ENCODE measurements at places on chromosomes 2 and 18.

- no peak for DNase-seq
These were observed 905.1 kb upstream of the NXPH2 start for GRCh38 chr2:139685090-139685983.

GRCh38 chr2:223032187-223033142 lies 19.5 kb upstream of the KCNE4 start:
- no peak for DNase-seq

- DNase-seq = no peak
These were observed 194.2 kb downstream of the TXNL1 start for GRCh38 chr18:56444201-56444600.

- DNase-seq = no peak
These were observed 29.8 kb upstream of the ARMC9 start for GRCh38 chr2:231168460-231169139.

DNA sequence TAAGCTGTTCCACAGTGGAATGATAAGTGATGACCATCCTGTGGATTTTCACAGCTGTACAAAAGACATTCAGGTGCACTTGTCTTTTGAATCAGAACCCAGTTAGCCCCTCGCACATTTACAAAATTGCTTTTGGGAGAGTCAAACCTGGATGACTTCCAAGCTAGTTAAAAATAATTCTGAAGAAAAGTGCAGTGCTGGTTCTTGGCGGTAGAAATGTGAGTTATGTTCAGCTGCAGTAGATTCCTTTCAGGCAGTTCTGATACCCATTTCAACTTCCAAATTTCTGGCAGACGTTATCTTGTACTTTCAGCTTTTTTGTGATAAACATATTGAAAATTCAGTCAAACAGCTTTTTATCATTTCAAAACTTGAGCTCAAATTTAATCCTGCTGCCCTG lies 324.7 kb downstream of the NRXN1 start:
- DNase-seq = no peak

- DNase-seq = no peak
These were observed at the start of gene MLPH for GRCh38 chr2:237486819-237487448. Gene MLPH, plus strand, starts transcription at chr2:237487251. Its CDS starts 6,176 bp downstream, at chr2:237493427.

DNA sequence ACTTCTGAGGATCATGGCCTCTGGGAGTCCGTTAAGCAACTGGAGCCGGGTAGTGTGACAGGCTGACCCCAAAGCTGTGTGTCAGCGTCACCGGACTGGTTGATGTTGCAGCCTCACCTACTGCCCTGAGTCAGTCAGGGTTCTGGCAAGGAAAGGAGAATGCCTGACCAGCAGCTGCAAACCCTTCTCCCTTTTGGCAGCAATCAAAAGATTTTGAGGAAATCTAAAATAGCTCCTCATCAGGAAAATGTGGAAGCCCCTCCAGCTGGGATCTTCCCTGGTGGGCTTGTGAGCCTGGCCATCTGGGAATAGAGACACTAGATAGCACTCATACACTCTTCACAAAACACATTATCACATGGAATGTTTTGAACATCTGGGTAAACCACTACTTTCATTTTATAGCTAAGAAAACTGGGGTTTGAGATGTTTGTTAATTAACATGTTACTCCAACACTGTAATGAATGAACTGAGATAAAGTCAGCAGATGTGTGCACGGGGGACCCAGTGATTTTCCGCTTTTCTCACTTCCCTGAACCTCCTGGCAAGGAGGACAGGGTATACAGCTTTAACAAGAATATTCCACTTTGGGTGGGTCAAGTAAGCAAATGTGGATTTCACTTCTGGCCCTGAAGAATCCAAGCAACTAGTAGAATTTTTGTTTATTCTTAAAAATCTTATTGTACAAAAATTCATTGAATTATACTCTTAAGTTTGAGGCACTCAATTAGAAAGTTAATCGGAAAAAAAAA lies 24.7 kb downstream of the CLUL1 start:
- no peak for DNase-seq

DNA sequence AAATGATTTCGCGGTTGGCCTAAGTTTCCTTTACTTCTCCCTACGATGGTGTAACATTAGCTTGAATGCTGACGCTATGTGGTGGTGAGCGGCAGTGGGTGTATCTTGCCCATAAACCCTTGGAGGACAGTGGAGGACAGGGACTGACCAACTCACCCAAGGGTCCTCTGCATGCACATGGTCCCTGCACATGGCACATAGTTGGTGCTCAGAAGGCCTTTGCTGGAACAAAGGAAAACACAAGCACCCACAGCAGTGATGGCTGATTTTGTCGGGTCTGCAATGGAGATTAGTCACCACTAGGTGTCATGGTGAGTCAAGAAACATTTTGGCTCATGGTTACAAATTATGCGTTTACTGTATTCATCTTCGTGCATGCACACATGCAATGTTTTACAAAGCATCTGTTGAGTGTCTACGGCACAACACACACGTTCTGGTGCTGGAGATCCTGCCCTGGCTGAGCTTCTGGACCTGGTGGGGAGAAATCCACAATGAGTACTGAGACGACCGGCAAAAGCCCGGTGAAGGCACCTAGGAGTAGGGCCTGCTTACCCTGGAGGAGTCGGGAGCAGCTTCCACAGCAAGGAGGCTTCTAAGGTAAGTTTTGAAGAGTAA lies 44.0 kb downstream of the PDCL3 start:
- peak; percentile 20 for DNase-seq

DNA sequence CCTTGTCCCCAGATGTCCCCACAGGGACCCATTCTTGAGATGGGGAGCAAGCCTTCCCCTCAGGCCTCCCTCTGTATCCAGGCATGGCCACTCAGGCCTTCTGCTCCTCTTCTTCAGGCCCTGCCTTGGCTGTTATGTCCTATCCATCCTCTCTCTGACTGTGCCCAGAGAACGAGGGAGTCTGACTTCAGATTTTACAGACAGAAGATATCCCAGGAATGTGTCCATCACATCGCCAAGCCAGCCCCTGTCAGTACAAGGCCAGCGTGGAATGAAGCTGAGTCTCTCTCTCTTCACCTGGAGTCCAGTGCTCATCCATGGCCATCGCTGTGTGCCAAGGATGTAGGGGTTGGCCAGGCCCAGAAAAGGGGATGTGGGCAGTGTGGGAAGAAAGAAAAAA lies 57.6 kb downstream of the SDC1 start:
- DNase-seq = no peak

DNA sequence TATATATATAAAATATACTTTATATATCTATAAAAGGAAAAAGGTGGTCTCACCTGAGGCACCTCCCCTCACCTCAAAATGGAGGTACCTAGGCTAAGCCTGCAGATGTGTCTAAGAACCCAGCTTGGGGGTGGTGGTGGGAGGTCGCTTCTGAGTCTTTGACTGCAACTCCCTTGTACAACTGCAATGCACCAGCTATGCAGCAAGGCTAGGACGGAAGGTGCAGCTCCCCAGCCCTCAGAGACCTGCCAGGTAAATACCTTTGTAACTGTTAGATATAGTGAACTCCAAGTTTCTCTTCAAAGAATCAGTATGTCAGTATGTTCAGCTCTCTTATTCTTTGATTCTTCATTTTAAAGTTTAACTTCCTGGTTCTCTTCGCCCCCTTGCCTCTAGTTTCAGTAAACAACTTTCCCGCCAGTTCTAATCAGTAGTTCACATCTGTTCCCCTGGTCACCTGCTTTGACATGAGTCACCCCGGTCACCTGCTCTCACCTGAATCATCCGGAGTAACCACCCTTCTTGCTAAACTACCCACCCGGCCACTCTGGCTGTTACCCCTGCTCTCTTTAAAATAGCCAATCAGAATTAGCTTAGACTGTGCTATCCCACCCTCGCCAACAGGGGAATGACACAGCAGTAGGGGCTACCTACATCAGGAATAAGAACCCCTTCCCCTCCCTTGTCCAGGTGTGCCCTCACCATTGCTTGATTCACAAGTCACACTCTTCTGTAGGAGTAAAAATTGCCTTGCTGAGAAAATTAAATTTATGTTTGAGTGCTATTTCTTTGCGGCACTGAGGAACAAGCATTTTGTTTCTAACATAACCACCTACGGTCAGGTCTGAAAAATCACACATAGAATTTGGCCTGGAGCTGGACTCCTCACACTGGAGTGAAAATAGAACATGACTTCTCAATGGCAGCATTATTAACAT lies 24.7 kb upstream of the IMPA2 start:
- no peak for DNase-seq

DNA sequence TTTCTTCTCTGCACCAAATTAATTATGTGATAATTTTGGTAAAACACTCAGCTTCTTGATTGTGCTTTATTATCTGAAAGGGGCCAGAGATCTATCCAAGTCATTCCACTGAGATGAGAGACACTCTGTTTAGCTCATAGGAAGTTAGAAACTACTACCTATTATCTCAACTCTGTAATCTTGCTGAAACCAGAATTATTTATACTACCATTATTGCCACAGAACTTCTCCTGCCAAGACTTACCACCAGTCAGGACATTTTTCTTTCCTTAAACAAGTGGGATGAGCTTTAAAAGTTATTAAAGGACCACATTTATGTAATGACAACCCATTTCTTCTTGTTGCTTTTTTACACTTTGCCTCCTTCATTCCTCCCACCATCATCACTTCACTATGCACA lies 855.6 kb upstream of the PIK3C3 start:
- DNase-seq = no peak

- DNase-seq = no peak
These were observed 611 bp downstream of the TCF7L1 start for GRCh38 chr2:85133751-85134254.

DNA sequence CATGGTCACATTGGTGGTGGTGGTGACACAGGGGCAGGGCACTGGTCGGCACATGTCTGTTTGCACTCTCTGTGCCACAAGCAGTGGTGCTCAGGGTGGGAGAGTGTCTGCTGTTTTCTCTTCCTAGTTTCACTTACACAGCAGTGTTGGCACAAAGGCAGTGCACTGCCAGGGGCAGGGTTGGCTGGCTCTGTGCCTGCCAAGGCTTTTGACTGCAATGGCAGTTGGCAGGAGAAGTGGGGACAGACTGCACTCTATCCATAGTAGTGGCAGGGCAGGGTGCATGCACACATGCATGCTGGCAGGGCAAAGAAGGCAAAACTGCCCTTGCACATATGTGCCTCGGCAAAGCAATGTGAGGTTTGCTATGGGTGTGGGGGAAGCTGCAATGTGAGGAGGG lies 635.9 kb downstream of the SUCLG1 start:
- DNase-seq = no peak

DNA sequence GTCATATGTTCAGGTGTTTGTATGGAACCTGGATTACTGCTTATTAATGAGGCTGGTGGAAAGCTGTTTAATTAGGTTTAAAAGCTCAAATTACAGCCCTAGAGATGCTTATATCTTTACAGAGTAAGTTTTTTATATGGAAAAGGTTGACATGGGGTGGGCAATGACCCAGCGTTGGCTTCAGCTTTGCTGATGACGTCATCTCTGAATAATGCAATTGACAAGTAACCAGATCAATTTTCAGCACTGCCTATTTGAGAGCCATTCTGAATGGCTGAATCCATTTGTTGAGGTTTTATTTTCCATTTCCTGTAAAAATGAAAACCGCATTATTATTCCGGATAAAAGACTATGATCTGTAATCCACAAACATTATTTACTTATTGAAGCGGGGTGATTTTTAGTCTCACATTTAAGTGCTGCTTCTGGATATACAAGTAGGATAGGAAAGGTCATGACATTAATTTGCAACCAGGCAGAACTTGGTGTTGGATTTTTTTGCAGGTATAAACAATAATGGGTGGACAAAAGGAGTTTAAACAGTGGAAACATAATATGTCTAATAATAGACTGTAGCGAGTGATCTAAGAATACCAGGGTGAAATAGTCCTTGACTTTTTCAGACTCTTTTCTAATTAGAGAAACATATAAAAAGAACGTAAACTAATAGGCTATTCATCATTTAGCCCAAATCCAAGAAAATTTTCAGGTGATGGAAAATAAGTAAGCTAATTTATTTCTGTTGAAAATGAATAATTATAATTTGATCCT lies 2.7 kb downstream of the PPP1R1C start:
- no peak for DNase-seq

DNA sequence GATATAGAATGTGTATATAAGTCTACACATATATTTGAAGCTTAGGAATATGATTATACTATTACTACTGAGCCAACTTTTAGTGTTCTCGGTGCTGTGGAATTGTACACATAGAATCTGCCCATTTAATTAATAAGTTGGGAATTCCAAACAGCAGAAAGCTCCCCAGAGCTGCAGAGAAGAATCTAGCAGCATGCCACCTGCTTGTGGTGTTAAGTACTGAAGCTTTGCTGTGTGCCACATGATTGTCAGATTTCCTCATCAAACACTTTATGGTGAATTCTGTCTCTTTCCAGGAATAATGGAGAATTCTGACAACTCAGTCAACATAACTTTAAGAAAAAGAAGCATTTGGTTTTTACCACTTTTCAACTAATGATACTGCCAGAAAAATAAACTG lies 117.8 kb downstream of the WDSUB1 start:
- no peak for DNase-seq

Measured in left renal pelvis (tissue), 4 donors.